Endothelial cell of umbilical vein (primary cell): ENCODE measurements at places on chromosomes 13 and 19.

DNA sequence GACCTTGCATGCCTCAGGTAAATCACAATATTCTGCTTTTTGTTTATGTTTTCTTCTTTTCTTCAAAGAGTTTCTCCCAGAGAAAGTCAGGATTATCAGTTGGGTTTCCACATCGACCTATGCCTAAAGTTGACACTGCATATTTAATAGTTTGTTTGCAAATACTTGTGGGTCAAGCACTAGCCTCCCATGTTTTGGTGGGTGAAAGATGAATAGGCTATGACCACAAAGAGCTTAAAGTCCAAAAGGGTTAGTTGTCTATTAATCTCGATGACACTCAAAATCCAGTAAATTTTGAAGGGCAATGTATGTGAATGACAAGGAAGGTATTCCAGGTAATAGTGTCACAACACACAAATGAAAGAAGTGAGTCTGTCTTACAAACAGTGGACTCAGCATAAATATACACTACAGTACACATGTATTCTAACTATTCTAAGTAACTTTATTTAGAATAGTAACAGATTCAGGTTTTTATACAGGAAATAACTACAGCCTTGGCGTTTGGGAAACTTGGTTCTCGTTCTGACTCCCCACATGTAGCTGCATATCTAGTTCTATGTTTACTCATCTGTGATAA lies 667.1 kb downstream of the PCDH17 start:
- DNase-seq, result no peak

GRCh38 chr13:94120878-94121277 lies 358.6 kb downstream of the DCT start:
- no peak for DNase-seq

GRCh38 chr19:2529473-2529918 lies 53.6 kb downstream of the GADD45B start:
- DNase-seq, result peak; percentile 75

- DNase-seq, result peak; percentile 13
These were observed 35.6 kb upstream of the ZNF599 start for GRCh38 chr19:34808566-34808965.

DNA sequence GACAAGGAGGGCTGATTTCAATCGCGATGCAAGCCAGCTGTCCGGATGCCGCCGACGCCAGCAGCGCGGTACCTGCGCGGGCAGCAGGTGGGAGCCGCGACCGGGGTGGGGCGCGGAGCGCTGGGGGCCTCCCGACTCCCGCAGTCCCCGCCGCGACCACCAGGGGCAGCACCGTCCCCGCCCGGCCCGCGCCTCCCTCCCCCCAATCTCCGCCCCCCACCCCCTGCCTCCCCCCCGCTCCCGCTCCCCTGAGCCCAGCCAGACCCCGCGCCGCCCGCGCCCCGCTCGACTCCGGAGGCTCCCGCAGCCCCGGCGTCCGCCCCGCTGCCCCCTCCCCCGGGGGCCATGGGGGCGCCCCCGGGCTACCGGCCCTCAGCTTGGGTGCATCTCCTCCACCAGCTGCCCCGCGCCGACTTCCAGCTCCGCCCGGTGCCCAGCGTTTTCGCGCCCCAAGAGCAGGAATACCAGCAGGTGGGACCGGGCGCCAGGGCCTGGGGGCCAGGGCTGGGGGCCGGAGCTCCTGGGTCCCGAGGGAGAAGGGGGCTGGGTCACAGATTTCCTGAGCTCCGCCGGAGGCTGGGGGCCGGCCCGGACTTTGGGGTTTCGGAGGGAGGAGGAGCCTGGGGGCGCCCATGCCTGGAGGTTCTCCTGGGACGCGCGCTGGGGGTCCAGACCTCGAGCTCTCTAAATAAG lies at the start of gene TTYH1:
Gene TTYH1 (plus strand): TSS at position 257 of the 693 bp plus-strand sequence. CDS start 89 bp downstream, at position 346.
- no peak for DNase-seq

GRCh38 chr19:45598267-45599001 lies 3.6 kb downstream of the GPR4 start:
- DNase-seq, result peak; percentile 63

DNA sequence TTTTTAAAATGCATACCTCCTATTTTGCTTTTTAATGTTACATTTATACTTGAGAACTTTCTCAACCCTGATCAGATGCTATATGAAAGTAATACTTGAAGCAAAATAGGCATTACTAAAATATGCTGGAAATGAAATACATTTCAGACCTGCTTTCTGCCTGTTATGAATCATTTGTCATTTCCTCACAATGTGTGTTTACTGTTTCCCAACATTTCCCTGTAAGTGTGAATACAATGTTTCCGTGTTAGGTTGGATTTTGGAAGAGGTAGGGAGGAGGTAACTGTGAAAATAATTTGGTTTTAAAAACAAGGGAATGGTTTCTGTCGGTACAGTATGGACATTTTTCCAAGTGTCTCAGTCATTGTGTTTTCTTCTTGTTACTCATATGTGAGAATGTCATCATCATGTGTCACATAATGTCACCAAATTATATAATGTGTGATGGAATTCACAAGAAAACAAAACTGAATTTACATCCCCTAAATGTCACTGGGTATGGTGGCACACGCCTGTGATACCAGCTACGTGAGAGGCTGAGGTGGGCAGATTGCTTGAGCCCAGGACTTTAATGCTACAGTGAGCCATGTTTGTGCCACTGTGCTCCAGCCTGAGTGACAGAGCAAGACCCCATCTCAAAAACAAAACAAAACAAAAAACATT lies 43.0 kb downstream of the ZAR1L start:
- peak; percentile 77 for DNase-seq

GRCh38 chr13:99663908-99664307 lies 162.6 kb downstream of the TM9SF2 start:
- DNase-seq, result no peak

- peak; percentile 74 for DNase-seq
These were observed 1.4 kb downstream of the RASA3 start for GRCh38 chr13:114130837-114131582.

GRCh38 chr13:42688821-42689220 lies 92.6 kb upstream of the FAM216B start:
- DNase-seq, result no peak

DNA sequence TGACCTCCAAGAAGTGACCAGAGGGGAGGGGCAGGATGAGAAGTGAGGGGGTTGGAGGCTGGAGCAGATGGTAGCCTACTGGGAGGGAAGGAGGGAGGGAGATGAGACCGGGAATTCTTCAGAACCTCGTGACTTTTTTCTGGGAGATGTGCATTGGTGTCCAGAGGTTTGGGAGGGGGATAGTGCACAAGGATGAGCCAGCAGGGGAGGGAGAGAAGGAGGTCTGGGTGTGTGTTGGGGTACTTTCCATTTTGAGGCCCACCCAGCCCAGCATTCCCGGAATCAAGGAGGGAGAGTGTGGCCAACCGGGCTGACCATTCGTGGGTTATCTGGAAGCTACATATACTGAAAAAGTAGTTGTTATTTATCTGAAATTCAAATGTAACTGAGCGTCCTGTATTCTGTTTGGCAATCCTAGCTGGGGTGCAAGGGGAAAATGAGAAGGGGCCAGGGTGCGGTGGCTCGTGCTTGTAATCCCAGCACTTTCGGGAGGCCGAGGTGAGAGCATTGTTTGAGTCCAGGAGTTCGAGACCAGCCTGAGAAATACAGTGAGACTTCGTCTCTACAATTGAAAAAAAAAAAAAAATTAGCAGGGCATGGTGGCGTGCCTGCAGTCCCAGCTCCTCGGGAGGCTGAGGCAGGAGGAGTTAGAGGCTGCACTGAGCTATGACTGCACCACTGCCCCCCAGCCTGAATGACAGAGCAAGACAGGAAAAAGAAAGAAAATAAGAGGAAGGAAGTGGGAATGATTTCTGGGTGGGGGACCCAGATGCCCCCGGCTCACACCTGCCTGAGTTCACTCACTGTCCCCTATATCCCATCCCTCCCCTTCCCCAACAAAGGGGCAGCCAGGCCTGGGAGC lies 4.4 kb upstream of the C3 start:
- DNase-seq, result no peak
